ENCODE measurements at places on chromosomes 3 and 15. TPM values are rescaled to one million over a fixed set of nuclear protein-coding genes. Genes with fewer than 3 reads are reported as not detected.
A peak's percentile ranks its signal among the peaks of the same experiment; 100 is the strongest.

The ACAN gene
- total RNA-seq: not detected

The GOLGA8G gene
- total RNA-seq: not detected

The TFRC gene
- 550 TPM for total RNA-seq

The IQCF2 gene
- not detected for total RNA-seq

The C3orf85 gene
- not detected for total RNA-seq

The ROPN1 gene
- total RNA-seq: not detected

The CRYBG3 gene
- 2.2 TPM for total RNA-seq

The MCTP2 gene
- total RNA-seq: 12.6 TPM

The HES1 gene
- total RNA-seq: not detected

The HYAL2 gene
- total RNA-seq: 6.8 TPM

The CHRM5 gene
- total RNA-seq: not detected

The TMEM212 gene
- not detected for total RNA-seq

The SCG5 gene
- total RNA-seq: 0.58 TPM

- H3K36me3 ChIP-seq: no peaks in the 10 kb centered on the region
- peaks cover 5% of the 10 kb centered on the region for H3K27me3 ChIP-seq
- H3K4me3 ChIP-seq: no peak overlapping the region
- H3K27ac ChIP-seq: no peak overlapping the region
- H3K4me1 ChIP-seq: no peaks in the 10 kb centered on the region
- DNase-seq: no peak
These were observed 118.2 kb downstream of the GADL1 start for GRCh38 chr3:30776186-30776815.

DNA sequence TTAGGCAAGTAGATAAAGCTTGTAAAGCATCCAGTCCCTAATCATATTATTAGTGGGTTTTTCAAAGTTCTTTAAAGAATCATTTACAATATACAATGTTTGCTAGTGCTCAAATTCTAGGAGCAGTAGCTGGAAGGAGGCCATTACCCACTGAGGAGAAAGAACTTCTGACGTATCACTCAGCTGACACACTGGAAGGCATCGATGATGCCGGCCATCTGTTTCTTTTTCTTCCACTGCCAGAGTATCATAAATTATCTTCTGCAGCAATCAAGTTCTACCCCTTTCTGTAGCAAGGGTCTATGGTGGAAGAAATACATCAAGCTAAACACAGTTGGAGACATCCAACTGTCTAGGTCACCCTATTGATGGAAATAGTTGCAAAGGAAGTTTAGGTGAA is 243.2 kb upstream of the LRRN1 start:
- no peaks in the 10 kb centered on the region for H3K4me1 ChIP-seq
- no peak for DNase-seq
- no peak overlapping the region for H3K27ac ChIP-seq
- peaks cover 11% of the 10 kb centered on the region for H3K27me3 ChIP-seq

- no peak overlapping the region for H3K4me3 ChIP-seq
- H3K27me3 ChIP-seq: no peaks in the 10 kb centered on the region
- H3K4me1 ChIP-seq: no peaks in the 10 kb centered on the region
- DNase-seq: no peak
- H3K27ac ChIP-seq: no peak overlapping the region
These were observed 30.4 kb upstream of the OR4F6 start for GRCh38 chr15:101772921-101773320.

DNA sequence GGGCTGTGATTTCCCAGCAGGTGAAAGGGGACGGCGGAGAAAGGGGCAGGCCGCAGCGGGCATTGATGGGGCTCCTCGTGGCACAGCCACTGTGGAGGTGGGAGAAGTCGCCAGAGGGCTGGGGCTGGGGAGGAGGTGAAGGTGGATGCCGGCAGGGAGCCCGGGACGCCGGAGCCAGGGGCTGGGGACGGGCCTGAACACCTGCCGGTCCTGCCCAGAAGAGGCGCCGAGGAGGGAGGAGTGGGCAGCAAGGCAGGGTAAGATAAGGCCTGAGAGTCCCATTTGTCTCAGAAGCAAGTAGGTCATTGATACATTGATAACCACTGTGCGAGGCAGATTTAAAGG is 571 bp upstream of the RARRES1 start:
- no peak overlapping the region for H3K4me3 ChIP-seq
- DNase-seq: no peak
- peaks cover 4% of the 10 kb centered on the region for H3K27me3 ChIP-seq
- no peak overlapping the region for H3K27ac ChIP-seq

GRCh38 chr3:13654330-13655060 is 105.6 kb downstream of the FBLN2 start:
- no peaks in the 10 kb centered on the region for H3K36me3 ChIP-seq
- peak; percentile 46 for DNase-seq
- no peak overlapping the region for H3K27ac ChIP-seq
- H3K4me3 ChIP-seq: no peak overlapping the region
- H3K27me3 ChIP-seq: peaks cover 17% of the 10 kb centered on the region

DNA sequence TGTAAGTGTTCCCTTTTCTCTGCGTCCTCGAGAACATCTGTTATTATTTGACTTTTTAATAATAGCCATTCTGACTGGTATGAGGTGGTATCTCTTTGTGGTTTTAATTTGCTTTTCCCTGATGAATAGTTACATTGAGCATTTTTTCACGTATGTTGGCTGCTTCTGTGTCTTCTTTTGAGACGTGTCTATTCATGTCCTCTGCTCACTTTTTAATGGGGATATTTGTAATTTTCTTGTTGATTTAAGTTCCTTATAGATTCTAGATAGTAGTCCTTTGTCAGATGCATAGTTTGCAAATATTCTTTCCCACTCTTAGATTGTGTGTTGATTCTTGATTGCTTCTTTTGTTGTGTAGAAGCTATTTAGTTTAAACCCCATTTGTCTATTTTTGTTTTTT is 179.2 kb downstream of the DOCK3 start:
- no peaks in the 10 kb centered on the region for H3K4me1 ChIP-seq
- H3K27ac ChIP-seq: no peak overlapping the region
- H3K36me3 ChIP-seq: no peaks in the 10 kb centered on the region
- no peak for DNase-seq
- no peaks in the 10 kb centered on the region for H3K27me3 ChIP-seq

- H3K4me3 ChIP-seq: no peak overlapping the region
- H3K4me1 ChIP-seq: no peaks in the 10 kb centered on the region
- no peak for DNase-seq
- no peaks in the 10 kb centered on the region for H3K36me3 ChIP-seq
- H3K27ac ChIP-seq: no peak overlapping the region
- H3K27me3 ChIP-seq: peaks cover 16% of the 10 kb centered on the region
These were observed 49.9 kb downstream of the P3H2 start for GRCh38 chr3:190070622-190071347.

DNA sequence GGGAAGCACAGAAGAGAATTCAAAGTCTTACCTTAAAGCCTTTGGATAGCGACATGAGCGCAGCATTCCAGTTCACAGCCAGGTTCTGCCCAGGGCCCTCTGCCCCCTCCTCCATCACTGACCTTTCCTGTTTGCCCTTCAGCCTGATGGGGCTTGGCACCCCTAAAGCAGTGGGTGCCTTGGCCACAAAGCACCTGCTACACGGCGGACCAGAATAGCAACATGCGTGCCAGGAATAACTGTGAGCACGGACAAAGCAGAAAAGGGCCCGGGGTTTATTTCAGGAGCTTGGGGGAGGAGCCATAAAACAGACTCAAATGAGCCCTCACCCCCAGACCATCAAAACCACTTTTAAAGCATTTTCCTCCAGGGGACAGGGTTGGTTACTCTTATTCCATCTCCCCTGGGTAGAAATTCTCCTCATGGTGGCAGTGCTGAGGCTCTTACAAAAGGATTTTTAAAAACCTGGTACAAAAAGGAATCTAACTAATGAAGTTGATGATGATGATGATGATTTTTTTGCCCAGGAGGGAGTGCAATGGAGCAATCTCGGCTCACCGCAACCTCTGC is 135.4 kb downstream of the KLF13 start:
- H3K4me3 ChIP-seq: no peak overlapping the region
- H3K27ac ChIP-seq: no peak overlapping the region
- H3K36me3 ChIP-seq: no peaks in the 10 kb centered on the region
- no peaks in the 10 kb centered on the region for H3K27me3 ChIP-seq
- no peak for DNase-seq

DNA sequence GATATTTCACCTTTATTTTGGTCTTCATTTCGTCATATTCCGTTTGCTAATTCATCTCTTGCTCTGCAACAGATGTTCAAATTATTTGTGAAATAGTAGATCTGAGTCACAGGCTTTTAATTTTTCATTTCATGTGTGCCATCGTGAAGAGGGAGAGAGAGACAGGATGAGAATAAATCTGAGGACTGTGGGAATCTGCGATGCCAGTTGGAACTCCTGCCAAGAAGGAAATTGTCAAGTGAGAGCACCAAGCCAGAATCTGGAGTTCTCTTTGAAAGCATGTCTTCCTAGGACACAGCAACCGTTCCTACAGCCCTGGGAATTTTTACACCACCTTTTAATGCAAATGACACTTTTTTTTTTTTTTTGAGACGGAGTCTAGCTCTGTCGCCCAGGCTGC is 48.8 kb downstream of the NSMCE3 start:
- no peak overlapping the region for H3K27ac ChIP-seq
- H3K36me3 ChIP-seq: no peaks in the 10 kb centered on the region
- H3K4me1 ChIP-seq: no peaks in the 10 kb centered on the region
- H3K27me3 ChIP-seq: peaks cover 6% of the 10 kb centered on the region
- no peak overlapping the region for H3K4me3 ChIP-seq

- H3K27me3 ChIP-seq: peaks cover 33% of the 10 kb centered on the region
- no peaks in the 10 kb centered on the region for H3K36me3 ChIP-seq
- H3K4me1 ChIP-seq: peaks cover 11% of the 10 kb centered on the region
- H3K4me3 ChIP-seq: no peak overlapping the region
These were observed 173.5 kb downstream of the OR4M2 start for GRCh38 chr15:22253676-22254408.

- H3K27ac ChIP-seq: no peak overlapping the region
- no peak overlapping the region for H3K4me3 ChIP-seq
- peaks cover 2% of the 10 kb centered on the region for H3K36me3 ChIP-seq
- peaks cover 3% of the 10 kb centered on the region for H3K4me1 ChIP-seq
- no peaks in the 10 kb centered on the region for H3K27me3 ChIP-seq
- no peak for DNase-seq
These were observed 59.9 kb upstream of the CHRM5 start for GRCh38 chr15:33908406-33908805.

- no peak overlapping the region for H3K4me3 ChIP-seq
- H3K4me1 ChIP-seq: peaks cover 18% of the 10 kb centered on the region
- H3K36me3 ChIP-seq: no peaks in the 10 kb centered on the region
- H3K27me3 ChIP-seq: no peaks in the 10 kb centered on the region
- H3K27ac ChIP-seq: no peak overlapping the region
These were observed 410.3 kb upstream of the TBL1XR1 start for GRCh38 chr3:177607589-177607988.

GRCh38 chr15:75229191-75230015 is 27.7 kb downstream of the C15orf39 start:
- no peak overlapping the region for H3K27ac ChIP-seq
- DNase-seq: no peak
- H3K4me3 ChIP-seq: no peak overlapping the region

DNA sequence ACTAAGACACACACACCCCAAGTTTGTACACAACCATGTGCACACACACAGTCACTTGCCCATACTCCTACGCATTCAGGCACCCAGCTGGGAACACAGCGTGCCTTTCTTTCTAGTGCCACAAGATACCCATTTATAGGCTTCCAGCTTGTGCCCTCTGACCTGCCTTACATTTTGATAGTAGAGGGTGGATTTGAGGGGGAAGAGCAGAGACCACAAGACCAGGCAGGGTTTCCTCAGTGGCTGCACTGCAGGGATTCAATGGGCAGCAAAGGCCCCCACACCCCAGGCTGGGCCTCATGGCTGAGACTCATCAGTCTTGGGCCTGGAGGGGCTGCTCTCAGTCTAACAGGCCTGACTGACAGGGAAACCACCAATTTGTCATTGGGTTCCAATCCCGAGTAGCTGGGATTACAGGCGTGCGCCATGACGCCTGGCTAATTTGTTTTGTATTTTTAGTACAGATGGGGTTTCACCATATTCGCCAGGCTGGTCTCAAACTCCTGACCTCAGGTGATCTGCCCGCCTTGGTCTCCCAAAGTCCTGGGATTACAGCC is 18.8 kb upstream of the ANKDD1A start:
- H3K36me3 ChIP-seq: peaks cover 1% of the 10 kb centered on the region
- peak overlapping the region; percentile 93 for H3K4me3 ChIP-seq
- no peaks in the 10 kb centered on the region for H3K27me3 ChIP-seq
- peak overlapping the region; percentile 98 for H3K27ac ChIP-seq
- peaks cover 55% of the 10 kb centered on the region for H3K4me1 ChIP-seq

DNA sequence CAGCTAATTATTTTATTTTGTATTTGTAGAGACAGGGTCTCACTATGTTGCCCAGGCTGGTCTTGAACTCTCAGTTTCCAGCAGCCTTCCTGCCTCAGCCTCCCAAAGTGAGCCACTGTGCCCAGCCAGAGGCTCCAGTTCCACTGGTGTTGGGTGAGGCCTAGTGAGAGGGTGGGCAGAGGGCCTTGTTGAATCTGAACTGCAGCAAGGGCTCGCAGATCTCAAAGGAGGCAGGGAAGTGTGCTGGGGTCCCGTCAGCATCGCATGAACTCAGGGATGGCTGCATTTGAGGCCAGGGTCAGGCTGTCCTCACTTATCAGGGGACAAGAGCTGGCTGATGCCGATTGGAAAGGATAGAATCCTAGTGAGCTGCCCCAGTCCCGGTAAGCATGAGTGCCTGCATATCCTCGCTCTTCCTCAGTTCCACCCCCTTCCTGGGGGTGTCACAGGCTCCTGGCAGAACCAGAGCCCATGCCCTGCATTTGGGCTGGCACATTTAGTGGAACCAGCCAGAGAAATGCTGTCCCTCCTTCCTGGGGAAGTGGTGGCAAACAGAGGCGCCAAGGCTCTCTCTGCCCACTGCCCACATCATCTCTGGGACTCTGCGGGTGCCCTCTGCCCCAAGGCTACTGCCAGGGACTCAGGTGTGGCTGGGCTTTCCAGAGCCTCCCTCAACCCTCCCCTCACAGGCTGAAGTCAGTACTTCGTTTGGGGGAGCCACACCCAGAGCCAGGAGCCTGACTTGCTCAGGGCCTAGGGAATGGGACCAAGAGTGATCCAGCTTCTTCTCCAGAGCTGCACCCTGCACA is 24.1 kb downstream of the ALS2CL start:
- H3K4me1 ChIP-seq: no peaks in the 10 kb centered on the region
- DNase-seq: no peak
- H3K27me3 ChIP-seq: no peaks in the 10 kb centered on the region
- H3K36me3 ChIP-seq: no peaks in the 10 kb centered on the region
- no peak overlapping the region for H3K27ac ChIP-seq

DNA sequence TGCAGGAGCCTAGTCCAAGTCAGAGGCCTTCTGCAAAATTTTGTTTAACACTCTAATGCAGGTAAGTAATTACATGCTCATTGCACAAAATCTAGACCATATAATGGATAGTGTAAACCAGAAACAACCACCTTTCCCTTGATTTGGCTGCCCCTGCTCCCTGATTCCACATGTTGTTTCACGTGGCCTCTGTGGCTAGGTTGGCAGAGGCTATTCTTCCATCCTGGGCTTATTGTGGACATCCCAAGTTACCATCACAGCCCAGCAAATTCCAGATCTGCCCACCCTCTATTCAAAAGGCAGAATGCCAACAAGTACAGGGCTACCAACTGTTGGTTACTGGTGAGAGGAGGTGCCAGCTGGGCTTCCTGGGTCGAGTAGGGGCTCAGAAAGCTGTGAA is 794.5 kb upstream of the GRM7 start:
- H3K4me3 ChIP-seq: no peak overlapping the region
- H3K4me1 ChIP-seq: no peaks in the 10 kb centered on the region
- no peaks in the 10 kb centered on the region for H3K27me3 ChIP-seq
- no peaks in the 10 kb centered on the region for H3K36me3 ChIP-seq
